NCI-H460 (cell line): ENCODE measurements at places on chromosomes 1 and 21. TPM values are rescaled to one million over a fixed set of nuclear protein-coding genes. Genes with fewer than 3 reads are reported as not detected.

The UQCRHL gene
- 7.5 and 7.9 TPM in 2 replicates for total RNA-seq

GRCh38 chr1:46248122-46248920 lies 758 bp downstream of the RAD54L start:
- no peak for DNase-seq

The FASLG gene
- total RNA-seq = not detected in 2 replicates

- DNase-seq = no peak
Observed at GRCh38 chr1:245054105-245054504, 100.7 kb upstream of the KIF26B start.

- DNase-seq = no peak
Observed at GRCh38 chr21:44449473-44450363, 5.6 kb upstream of the LRRC3 start.

DNA sequence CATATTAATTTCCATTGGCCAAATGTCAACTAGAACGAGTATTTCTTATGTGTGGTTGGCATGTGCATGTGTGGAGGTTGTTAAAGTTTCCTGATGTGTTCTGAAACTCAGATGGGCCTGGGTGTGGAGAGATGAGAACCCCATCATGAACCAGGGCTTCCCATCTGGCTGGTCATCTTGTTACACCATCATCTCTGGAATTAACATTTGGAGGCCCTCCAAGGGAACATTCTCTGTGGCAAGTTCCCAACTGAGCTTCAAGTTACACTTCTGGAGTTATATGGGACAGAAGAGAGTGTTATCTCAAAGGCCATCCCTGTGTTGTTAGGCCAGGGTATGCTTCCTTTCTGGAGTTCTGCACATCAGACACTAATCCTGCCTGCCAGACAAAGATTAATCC lies 183.6 kb downstream of the TTLL7 start:
- no peak for DNase-seq

DNA sequence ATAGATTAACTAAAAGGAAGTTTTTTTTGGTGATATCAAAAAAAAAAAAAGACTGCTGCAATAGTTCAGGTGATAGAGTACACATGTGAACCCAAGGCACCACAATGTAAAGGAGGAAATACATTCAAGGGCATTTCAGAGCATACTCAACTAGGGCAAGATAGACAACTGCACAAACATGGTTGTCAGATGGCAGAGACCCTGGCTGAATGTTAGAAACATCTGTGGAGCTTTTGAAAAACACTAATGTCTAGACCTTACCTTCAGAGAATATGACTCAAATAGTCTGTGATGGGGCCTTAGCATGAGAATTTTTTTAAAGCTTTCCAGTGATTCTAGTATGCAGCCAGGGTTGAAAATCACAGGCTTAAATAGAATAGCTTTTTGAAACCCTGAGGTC lies 173.6 kb downstream of the VAV3 start:
- DNase-seq = no peak

- DNase-seq = no peak
Observed at GRCh38 chr1:8858888-8859706, 19.4 kb downstream of the ENO1 start.

DNA sequence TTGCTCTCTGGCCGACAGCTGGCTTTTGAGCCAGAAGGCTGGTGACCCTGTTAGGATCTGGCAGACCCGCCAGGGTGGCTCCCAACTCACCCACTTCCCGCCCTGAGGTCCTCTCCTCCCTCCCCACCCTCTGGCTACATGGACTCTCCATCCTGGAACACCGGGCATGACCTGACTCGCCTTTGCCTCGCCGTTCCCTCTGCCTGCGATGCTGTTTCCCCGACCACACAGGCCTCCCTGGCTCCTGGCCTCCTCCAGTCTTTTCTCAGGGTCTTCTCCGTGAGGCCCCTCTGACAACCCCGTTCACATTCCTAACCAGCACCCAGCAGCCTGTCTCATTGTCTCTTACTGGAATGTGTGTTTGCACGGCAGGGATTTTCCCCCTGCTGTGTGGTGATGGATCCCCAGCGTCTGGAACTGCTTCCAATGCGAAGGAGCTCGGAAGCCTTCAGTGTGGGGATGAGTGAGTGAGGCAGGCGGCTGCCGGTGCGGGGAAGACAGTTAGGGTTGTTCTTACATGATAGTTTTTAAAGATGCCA lies 46.0 kb upstream of the POFUT2 start:
- DNase-seq = no peak

DNA sequence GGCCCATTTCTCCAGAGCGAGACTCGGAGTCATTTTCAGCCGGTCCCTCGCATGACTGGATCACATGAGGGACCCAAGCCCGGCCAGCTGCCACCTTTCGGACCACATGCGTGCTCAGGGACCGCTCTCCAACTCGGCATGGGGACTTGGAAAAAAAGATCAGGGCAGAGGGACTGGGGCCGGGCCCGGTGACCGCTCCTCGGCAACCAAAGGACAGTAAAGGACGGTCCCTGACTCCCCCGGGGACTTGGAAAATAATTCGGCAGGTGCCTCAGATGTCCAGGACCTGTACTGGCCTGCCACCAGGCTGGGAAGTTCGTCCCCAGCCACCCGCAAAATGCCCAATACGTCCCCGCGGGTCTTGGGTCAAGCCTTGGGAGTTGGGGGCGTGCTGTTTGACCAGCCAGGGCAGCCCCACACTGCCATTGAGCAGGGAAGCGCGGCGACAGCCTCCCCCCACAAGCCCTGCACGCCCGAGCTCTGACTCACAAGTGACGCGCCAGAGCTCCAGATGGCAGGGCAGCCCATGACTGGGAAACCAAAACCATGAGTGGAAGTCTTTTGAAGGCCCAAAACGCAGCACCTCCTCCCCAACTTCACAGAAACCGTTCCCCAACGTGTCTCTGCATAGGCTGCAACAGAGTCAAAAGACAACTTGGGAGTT lies 134.5 kb downstream of the LIPI start:
- no peak for DNase-seq

The FCER1G gene
- total RNA-seq = not detected in 2 replicates

DNA sequence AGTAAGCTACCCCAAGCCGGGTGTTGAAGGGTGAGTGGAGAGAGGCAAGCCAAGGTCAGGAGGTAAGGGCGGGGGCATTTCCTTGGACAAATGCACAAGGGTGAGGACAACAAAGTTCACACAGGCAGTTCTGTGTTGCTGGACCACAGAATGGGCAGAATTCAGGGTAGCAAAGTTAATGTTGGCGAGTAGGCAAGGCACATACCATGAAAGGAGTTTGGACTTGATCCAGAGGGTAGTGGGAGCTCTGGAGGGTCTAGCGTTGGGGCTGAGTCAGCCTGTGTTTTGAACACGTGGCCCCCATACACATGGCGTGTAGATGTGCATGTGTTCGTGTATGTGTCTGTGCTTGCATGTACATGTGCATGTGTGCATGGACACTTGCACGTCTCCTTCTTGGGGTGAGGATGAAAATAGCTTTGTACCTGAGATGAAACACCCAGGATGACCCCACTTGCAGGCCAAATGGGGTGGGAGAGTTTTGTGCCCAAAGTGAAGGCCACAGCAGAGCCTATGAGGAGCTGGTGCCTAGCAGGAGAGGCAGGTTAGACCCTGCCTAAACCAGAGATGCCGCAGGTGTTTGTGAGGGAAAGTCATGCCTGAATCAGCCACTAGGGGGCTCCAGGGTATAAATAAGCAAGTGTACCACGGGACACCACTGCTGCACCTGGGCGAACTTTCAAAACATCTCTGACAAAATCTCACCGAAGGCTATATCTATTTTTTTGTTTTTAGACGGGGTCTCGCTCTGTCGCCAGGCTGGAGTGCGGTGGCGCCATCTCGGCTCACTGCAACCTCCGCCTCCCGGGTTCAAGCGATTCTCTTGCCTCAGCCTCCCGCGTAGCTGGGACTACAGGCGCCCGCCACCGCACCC lies 21.8 kb downstream of the SLC27A3 start:
- peak; percentile 76 for DNase-seq

The S100A14 gene
- not detected in 2 replicates for total RNA-seq

DNA sequence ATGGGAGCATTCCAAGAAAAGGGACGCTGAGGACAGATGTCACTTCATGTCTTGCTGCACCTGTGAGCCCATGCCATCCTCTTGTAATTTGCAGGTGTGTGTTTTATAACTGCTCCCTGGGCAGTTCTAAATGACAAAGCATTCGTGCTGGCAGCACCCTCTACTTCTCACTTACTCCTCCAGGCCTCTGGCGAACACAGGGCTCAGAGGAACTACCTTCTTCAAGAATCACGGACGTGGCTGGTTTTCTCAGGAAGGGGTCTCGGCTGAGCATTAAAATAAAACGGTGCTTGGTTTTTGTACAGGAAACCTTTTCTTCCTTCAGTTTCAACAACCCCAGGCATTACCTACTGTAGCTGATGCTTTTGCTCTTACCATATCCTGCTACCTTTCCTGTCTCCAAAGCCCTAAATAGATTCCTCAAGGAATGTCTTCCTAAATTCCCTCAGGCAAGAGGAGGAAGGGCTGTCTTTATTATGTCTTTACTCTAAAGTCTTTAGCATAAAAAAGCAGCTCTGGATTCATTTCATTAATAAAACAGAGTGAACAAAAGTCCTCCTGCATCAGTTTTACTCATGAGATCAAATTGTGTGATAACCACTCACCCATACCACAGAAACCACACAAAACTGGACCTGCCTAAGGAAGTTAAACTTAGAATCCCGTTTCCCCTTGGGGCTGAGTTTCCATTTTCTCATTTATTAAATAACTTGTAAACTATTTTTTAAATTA lies 79.0 kb upstream of the MAP10 start:
- DNase-seq = no peak

The AADACL3 gene
- total RNA-seq = 0.05 TPM in 1 of 2 replicates, not detected in the other

The CAMK1G gene
- total RNA-seq = not detected in 2 replicates

DNA sequence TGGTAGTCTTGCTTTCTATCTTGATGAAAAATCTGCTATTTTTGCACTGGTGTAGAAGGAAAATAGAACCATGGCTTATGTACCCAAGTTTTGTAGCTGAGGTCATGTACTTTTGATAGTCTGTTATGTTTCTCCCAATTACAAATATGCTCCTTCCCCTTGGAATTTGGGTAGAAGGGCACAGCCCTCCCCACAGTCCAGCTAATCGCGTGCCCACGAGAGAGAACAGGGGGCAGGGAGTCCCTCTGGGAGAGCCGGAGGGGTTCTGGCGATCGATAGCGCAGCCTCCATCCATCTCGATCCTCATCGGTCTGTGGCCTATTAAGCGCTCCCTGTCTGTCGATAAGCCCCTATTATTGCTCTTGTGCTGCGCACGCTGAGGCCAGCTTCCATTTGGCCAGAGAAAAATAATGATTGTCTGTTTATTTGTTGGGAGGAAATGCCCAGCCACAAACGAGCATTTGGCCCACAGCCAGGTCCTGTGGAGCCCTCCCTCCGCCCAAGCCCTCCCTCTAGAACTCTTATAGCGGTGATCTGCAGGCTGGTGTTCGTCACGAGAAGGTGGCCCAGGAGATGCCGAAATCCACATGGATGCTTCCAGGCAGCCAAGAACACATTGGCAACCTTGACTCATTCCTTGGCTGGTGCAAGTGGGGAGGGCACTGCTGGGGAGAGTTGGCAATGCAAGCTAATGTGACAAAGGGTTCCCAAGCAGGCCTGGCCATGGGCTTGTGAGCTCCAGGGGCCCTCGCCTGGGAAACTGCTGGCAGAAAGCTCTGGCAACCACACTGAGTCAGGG lies 134.7 kb upstream of the TNR start:
- no peak for DNase-seq

GRCh38 chr1:156772222-156772621 lies 4.9 kb downstream of the PRCC start:
- DNase-seq = no peak

DNA sequence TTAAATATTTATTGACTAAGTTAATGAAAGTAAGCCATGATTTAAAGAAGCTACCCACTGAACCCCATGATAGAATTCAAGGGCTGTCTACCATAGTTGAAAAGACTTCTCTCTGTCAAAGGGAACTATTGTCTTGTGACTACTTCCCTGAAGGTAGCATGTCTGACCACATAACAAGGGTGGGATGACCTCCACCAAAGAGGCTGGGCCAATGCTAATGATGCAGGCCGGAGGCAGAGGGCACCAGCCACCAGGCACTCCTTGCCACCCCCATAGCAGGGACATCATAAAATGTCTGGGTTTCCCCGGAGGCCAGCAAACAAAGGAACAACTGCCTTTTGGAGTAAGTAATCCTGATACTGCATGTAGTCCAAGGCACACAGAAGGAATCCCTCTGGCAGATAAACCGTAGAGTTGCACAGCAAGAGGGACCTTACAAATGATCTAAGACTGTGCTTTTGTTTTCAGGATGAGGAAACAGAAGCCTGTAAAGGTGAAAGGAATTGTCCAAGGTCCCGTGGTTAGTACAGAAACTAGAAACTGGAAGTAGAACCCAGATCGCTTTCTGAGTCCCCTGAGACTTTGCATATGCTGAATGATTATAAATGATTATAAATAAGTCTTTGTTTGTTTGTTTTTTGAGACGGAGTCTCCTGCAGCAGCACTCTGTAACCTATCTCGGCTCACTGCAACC lies 33.5 kb upstream of the ITPKB start:
- DNase-seq = no peak

DNA sequence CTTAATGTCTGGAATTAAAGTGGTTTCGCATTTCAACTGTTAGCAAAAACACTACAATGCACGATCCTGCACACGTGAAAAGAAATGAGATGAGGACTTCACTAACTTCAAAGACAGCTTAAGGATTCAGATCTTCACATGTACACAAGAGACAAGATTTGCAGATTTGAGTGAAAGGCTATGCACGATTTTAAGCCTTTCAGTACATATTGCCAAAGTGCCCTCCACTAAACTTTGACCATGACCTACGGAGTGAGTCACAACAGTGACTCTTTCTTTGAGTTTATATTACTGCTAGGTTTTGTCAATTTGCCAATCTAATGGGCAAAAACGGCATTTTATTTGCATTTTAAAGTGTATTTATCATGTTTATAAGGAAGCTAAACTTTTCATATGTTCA lies 41.2 kb upstream of the CR1L start:
- no peak for DNase-seq

The F13B gene
- total RNA-seq = 0.12 TPM in 1 of 2 replicates, not detected in the other

DNA sequence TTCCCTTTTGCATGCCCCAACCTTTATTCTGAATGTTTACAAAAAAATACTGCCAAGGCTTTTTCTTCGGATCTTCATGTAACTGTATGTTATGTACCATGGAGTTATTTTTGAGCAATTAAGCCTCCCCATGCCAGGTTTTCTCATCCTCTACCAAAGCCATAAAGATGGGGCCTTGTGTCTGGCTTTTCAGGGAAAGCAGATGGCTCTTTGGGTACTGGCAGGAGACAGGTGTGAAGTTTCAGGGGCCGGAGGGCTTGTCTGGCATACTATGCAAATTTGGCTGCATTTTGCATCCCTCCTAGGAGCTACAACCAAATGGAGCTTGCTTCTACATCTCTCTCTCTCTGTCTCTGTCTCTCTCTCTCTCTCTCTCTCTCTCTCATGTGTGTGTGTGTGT lies 28.1 kb upstream of the PLXNA2 start:
- DNase-seq = no peak

- DNase-seq = no peak
Observed at GRCh38 chr1:23836037-23836436, 10.8 kb upstream of the HMGCL start.

The GIPC2 gene
- not detected in 2 replicates for total RNA-seq

DNA sequence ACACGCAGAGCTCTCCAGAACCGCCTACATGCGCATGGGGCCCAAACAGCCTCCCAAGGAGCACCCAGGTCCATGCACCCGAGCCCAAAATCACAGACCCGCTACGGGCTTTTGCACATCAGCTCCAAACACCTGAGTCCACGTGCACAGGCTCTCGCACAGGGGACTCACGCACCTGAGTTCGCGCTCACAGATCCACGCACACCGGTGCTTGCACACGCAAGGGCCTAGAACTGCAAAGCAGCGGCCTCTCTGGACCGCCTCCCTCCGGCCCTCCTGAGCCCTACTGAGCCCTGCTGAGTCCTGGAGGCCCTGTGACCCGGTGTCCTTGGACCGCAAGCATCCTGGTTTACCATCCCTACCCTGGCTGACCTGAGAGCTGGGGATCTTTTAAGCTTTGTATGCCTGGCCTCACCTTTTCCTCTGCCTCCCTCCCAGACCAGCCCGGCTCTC lies 8.3 kb downstream of the OLIG2 start:
- DNase-seq = no peak

The KRTAP21-2 gene
- not detected in 2 replicates for total RNA-seq
